Anterior cingulate cortex (tissue), 58 donors: ENCODE measurements at places on chromosomes 1 and 21.

DNA sequence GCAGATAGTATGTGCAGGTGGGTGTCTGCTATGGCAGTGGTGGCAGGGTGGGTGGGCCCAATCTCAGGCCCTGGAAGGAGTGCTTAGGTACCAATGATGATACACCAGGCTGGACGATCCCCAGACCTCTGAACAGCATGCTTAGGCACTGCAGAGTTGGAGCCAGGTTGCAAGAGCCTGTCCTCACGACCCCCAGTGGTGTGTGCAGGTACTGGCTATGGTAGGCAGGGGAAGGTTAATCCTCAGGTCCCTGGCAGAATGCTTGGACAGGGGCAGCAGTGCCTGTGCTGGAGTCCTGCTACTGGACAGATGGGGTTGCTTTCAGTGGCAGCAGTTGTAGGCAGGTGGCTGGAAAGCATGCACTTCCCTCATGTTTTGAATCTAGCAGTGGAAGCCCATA is 100.5 kb upstream of the NEK7 start:
- no peak for DNase-seq

DNA sequence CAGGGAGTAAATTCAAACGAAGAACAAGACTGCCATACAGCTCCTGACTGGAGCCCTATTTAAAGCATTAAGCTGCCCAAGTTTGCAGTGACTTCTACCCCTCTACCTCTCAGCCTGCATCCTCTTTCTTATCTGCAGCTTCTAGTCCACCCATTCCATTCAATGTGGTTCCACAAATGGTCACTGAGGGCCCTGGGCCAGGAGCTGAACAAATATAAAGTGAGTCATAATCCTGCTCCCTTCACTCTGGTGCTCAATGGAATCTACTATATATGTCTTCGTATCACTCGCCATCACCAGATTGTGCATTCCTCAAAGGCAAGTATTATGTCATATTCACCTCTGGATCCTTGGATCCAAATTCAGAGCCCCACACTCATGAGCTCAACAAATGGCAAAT is 398.7 kb downstream of the BRINP2 start:
- no peak for DNase-seq

DNA sequence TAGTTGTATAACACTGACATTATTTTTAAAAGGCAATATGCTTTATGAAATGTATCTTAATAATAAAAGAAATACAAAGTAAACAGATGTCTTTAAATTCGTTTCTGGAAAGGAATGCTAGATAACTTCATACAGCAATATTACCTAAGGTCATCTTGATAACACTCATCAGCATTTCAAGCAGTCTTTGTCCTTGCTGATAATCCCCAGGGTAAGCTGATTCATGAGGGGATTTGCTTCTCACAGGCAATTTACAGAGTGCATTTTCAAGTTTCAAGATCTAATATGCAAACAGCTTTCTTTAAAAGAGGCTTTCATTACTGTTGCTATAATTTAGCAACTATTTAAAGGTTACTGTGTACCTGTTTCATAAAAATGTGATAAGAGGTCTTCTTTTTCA is 75.2 kb upstream of the NEK2 start:
- no peak for DNase-seq

DNA sequence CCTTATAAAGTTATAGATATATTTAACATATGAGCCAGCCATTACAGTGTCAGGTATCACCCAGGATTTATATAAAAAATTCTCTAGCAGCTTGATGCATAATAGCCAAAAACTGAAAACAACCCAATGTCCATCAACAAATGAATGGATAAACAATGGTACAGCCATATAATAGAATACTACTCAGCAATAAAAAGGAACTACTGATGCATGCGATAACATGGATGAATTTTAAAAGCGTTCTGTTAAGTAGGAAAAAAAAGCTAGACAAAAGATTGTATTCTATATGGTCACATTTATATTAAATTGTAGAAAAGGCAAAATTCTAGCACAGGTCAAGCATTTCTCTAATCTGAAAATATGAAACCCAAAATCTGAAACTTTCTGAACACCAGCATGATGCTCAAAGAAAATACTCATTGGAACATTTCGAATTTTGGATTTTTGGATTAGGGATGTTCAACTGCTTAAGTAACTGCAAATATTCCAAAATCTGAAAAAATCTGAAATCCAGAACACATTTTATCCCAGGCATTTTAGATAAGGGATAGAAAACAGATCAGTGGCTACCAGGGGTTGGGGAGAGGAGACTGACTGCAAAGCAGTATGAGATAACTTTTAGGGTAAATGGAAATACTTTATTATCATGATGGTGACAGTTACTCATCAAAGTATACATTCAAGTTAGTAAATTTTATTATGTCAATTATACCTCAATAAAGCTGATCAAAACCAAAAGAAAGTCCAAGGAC is 22.0 kb downstream of the SLC16A1 start:
- DNase-seq, result no peak

- DNase-seq, result no peak
Measured at GRCh38 chr1:242402956-242403355, 121.5 kb downstream of the PLD5 start.
